ENCODE measurements at places on chromosomes 1 and 21.

DNA sequence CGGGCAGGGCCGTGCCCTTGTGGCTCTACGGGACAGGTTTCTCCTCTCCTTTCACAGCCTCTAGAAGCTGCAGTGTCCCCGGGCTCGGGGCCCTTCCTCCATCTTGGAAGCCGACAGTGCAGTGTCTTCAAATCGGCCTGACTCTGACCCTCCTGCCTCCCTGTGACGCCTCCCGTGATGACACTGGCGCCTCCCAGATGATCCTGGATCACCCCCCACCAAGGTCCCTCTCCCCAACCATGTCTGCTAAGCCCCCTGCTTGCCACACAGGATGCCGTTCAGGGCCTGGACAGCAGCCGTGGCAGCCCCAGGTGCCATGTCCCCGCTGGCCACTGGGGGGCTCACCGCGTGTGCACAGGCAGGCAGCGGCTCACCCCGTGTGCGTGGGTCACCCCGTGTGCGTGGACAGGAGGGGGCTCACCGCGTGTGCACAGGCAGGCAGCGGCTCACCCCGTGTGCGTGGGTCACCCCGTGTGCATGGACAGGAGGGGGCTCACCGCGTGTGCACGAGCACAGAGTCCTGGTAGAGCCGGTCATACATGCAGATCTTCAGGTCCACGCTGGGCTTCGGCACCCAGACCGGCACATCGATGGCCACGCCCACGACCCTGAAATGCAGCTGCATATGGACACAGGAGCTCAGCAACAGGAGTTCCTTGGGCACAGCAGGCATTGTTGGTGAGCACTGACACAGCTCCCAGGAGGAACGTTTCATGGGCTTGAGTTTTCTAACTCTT lies 24.9 kb upstream of the TMEM52 start:
- peak; percentile 58 for DNase-seq

GRCh38 chr1:65538086-65538485 lies 117.6 kb downstream of the LEPR start:
- DNase-seq, result no peak

DNA sequence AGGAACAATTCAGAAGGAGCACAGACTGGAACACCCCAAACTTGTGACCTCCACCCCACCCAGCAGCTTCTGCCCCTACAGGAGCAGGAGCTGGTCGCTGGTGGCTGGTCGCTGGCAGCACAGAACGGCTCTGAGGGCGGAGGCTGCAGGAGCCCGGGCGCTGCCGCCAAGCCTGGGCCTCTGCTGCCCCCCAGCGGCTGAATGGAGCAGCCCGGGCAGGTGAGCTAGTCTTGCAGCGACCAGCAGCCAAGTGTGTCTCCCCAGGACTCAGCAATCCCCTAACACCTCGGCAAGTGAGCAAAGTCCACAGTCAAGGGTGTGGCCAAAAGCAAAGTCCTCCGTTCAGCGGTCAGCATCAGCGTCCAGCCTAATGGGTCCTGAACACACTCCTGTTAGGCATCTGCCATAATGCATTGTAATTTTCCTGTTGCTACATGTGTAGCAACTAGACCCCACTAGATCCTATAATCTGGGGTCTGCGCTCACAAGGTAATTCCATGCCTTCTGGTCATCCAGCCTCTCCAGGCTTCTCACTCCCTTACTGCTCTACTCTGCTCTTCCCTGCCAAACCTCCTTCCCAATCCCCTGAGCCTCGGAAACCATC lies 12.1 kb upstream of the GJB5 start:
- peak; percentile 93 for DNase-seq

- no peak for DNase-seq
Measured at GRCh38 chr1:8025671-8026144, 401 bp downstream of the ERRFI1 start.

DNA sequence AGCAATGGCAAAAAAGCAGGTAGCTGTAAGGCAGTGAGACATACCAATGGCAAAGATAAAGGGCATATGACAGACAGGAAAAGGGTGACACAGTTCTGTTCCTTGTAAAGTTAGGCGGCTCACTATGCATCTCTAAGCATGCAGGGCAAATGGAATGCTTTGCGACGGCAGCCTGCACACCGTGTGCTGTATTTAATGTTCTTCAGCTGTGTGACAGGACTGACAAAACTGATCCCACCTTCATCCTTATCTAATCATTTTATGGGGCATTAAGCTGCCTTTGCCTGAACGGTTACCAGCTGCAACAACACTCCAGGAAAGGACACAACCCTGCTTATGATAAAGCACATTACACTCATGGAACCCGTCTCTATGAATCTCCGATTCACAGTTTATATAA lies 80.5 kb upstream of the VAV3 start:
- no peak for DNase-seq

DNA sequence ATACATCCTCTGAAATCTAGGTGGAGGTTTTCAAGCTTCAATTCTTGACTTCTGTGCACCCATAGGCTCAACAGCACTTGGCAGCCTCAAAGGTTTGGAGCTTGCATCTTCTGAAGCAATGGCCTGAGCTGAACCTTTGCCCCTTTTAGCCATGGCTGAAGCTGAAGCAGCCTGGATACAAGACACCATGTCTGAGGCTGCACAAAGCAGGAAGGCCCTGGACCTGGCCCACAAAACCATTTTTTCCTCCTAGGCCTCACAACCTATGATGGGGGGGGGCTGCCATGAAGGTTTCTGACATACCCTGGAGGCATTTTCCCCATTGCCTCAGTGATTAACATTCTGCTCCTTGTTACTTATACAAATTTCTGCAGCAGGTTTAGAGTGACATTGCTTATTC lies 173.3 kb upstream of the PRMT6 start:
- no peak for DNase-seq

GRCh38 chr1:34746785-34747637 lies 7.8 kb upstream of the GJB5 start:
- DNase-seq, result no peak

DNA sequence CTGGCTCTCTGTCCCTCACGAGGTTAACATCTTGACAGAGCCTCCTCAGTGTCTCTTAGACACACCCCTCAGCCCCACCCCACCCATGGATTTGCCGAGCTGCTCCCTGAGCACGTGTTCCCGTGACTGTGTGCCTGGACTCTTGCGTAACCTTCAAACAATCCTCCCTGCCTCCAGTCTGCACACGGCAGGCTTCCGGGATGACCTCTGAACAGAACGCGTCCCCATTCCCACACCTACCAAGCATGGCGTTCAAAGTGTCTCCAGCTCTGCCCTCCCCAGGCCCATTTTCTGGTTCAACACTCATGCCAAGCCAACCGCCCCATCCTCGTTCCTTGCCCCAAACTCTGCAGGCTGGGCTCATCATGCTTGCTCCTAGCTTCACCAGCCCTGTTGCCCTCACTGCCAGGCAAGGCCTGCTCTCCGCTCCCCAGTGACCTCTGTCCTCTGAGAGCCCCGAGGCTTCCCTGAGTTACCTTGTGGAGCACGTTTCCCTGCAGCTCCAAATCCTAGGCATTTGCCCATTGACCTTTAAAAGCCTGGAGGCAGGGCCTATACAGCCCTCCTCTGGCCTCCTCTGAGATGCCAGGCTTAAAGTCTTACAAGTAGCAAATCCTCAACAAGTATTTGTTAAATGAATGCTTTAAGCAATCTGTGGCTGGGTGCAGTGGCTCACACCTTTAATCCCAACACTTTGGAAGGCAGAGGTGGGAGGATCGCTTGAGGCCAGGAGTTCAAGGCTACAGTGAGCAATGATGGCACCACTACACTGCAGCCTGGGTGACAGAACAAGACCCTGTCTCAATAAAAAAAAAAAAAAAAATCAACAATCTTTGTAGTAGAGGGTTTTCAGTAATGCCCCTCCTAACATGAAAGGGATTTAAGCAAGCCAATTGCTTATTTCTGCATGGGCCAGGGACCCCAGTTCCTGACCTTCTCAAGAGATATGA lies 5.0 kb downstream of the AGT start:
- DNase-seq, result peak; percentile 59

GRCh38 chr1:233183226-233184020 lies 112.1 kb downstream of the PCNX2 start:
- DNase-seq, result no peak

DNA sequence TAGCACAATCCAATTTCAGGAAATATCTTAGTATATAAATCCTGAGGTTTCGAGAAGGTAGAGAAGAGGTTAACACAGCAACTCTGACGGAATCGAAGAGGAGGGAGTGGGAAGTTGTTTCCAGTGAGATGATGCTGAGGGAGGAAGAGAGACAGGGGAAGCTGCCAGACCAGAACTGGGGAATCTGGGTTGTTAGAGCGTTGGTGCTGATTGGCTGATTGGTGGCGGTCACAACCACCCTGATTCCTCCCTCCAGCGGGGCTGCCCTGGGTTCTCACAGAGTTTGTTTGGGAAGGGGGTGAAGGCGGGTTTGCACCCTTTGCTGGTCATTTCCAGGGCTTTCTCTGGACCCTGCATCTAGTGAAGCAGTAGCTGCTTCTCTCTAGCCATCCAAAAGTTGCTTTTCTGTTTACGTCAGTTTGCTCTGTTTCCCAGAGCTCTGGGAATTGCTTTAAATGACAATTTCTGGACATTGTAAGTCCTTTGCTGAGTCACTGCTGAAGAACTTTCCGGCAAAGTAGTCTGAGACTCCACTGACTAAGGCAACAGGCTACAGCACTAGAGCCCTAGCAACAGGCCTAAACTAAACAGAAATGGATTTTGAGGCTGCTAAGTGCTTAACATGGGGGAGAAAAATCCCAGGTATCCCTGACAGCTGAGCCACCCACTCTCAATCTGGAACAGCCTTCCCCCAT lies 90.1 kb downstream of the TENT5C start:
- no peak for DNase-seq

Data from HT-29 (cell line).